CD4-positive, alpha-beta T cell treated with Interleukin-6 for 4 hours (primary cell): ENCODE measurements at places on chromosomes 16 and 17.

- DNase-seq: no peak
Observed at GRCh38 chr16:24318680-24319079, 62.5 kb downstream of the CACNG3 start.

- DNase-seq: no peak
Observed at GRCh38 chr16:28603381-28604185, 6.3 kb downstream of the SULT1A1 start.

GRCh38 chr16:26550111-26550610 is 516.6 kb upstream of the C16orf82 start:
- DNase-seq: no peak

DNA sequence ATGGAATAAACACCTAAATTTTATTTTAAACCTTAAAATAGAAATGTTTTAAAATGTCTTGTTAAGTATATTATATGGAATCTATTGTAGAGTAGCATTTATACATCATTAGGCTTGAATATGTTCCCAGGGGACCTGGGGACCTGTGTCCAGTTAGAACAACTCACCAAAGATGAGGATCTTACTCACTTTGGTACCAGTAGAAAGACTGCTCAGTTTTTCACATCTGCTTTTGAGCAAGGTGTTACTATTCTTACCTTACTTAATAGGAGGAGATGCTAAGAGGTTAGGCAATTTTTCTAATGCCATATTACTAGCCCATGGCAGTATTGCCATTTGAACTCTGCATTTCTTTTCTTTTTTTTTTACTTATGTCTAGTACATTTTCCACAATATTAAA is 14.7 kb downstream of the STXBP4 start:
- no peak for DNase-seq

DNA sequence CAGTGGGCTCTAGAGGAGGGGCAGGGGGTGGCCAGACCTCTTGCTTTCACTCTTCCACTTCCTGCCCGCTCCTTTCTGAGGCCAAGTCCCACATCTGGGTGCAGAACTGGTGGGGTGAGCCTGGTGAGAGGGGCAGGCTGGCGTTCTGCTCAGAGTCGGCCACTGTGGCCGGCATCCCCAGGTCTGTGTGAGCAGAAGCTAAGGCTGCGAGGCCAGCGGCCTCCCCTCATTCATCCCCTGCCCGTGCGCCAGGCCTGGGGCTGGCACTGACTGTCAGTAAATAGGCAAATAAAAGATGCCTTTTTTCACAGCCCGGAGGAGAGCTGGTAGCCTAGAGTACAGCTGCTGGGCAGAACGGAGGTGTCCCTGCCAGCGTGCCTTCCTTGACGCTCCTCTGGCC is 1.2 kb downstream of the DEF8 start:
- no peak for DNase-seq

- no peak for DNase-seq
Observed at GRCh38 chr17:2106308-2106955, 51.5 kb downstream of the HIC1 start.

DNA sequence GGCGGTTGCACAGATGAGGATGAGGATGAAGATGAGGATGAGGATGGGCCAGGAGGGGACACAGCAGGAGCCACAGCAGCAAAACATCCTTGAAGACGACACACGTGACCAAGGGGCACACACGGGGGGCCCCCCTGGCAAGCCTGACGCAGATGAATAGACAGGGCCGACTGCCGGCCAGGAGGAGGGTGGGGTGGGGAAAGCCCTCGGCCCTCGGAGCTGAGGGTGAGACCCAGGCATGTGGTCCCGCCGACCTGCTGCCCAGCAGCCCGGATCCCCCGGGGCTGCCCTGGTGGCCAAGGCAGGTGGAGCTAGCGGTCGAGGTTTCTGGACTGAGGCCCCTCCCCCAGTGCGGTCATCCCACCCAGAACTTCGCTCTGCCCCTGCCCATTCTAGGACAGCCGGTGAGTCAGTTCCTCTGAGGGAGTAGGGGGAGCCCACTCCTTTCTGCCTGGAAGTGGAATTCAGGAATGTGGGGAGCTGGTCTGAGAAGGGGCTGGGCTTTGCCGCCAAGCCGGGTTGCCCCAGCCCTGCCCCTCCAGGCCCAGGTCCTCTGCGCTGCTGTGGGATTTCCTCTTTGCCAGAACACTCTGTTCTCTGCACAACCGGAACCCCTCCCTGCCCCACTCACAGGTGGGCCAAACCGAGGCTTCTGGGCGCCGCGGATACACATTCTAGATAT is 9.9 kb downstream of the CYGB start:
- DNase-seq: peak; percentile 76

DNA sequence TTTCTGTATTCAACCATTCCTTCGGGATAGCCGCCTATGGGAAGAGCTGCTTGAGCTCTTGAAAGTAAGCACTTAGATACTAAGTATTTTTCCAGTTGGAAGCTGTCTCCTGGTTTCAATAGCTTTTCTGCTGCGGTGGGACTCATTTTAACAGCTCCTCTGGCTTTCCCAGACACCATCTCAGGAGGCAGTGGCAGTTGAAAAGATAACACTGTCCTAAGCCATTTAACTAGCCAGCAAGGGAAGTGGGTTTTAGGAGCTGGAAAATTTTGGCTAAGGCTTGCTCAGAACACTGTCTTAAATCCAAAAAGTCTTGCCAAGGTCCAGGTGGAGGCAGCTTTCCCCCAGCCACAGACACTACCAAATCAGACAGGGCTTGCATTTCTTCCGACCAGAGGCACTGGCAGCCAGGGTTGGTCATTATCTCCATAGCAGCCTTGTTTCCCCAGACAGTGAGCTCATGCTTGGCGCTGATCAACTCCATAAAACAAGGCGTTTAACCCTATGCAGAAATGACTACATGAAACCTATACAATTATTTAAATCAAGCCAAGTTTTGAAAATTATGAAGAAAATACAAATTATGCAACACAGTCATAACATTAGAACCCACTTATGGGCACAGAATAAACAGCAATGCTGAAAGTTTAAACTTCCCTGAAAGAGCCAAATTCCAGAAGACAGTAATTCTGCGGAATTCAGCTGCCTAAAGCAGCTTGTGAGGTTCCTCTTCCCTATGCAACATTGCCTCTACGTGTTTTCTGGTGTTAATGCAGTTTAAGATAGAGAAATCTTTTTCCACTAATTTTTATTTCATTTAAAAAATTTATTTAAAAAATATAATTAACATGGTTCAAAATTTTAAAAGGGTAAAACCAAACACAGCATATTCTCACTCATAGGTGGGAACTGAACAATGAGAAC is 25.0 kb downstream of the GABARAPL2 start:
- no peak for DNase-seq

DNA sequence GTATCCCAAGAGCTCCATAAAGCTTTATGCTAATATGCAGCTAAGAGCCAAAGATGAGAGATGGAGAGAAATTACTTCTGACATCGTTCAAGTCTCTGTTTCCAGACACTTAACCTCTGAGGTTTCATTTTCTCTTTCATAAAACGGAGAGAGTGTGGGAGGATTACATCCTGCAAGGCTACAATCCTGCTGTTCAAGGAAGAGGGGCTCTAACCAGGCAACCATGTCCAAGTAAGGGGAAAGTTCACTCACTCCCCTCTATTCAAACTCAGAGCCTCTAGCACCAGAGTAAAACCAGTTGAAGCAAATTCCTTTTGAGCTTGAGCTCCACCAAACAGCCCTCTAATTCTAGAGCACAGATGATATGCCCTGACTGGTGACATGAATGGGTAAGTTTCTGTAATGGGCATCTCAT is 397.4 kb downstream of the NPIPA8 start:
- DNase-seq: no peak

DNA sequence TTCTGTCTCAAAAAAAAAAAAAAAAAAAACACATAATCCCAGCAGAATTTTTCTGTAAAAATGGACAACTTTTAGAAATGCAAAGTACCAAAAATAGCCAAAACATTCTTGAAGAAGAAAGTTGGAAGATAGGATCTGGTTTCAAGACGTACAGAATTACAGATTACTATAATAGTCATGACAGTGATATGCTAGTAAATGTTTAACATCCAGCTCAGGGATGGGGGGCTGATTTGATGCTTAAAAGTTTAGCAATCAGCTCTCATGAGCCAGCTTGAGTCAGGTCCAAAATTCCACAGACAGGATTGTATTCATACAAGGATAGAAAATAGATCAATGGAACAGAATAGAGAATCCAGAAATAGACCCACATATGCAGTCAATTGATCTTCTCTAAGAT is 100.5 kb downstream of the CYB561 start:
- DNase-seq: no peak

- no peak for DNase-seq
Observed at GRCh38 chr16:57801809-57802340, 416 bp downstream of the KIFC3 start.

- no peak for DNase-seq
Observed at GRCh38 chr17:45908460-45908859, 14.1 kb downstream of the MAPT start.
